Upper lobe of left lung (tissue), 6 donors: ENCODE measurements at places on chromosomes 3 and 15.

DNA sequence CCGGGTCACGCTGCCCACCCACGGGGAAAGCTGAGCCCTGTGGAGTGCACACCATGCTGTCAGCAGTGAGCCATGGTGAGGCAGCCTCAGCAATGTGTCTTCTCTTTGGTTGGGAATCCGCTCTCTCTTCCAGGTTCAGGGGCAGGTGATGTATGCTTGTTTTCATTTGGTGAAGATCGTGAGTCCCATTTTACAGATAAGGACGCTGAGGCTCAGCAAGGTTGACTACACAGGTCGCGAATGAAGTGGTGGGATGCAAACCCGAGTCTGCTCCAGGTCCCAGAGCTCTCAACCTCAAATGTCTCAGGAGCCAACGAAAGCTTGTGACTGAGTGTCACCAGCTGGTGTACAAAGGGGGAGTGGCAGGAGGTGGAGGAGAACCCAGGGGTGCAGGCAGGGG, 74.3 kb downstream of the RPN1 start:
- DNase-seq: no peak

GRCh38 chr15:92901072-92901761, 1.1 kb downstream of the CHD2 start:
- no peak for DNase-seq

DNA sequence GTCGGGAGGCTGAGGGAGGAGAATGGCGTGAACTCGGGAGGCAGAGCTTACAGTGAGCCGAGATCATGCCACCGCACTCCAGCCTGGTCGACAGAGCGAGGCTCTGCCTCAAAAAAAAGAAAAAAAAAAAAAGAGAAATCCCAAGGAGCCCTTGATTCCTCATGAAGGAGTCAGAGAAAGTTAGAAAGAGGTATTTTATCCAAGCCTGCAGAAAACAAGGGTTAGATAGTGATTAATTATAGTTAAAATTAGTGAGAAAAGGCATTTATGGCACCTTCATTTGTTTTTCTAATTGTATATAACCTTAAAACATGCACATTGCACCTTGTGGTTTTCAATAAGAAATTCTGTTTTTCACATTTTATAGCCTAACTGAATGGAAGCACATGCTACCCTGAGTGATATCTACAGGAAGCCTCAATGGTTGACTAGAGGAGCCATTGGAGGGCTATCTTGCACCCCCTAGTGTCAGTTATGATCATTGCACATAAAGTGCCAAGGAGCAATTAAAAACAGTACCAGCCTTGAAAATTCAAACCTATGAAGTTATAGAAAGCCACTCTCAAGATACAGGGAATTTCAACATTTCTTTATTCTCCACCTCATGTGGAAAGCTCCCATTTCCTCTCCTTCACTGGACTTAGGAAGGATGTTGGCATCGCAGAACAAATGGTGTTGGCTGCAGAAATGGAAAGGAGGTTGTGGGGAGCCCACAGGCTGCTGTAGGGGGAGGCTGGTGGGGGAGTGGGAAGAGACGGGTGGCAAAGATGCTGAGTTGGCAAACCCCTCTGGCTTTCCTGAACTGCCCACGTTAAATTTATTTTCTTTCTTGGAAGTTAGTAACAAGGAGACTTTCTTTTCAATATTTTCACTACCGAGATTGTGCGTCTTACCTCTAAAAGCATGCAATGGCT, 48.5 kb downstream of the ITGA11 start:
- DNase-seq: no peak

DNA sequence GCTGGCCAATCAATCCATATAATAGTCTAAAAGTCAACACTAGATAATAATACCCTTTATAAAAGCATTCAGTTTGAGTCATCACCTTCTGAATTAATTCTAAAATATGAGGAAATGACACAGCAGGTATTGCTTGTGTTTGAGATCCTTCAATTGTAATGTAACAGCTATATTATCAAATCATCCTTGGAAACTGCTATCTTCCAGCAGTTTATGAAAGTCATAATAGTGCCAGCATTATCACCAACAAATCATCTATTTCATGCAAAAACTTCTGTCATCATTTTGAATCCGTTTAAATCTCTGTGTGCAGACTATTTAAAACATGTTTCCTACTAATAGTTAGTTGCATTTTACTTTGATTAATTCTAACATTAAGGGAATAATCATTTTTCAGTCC, 468.7 kb downstream of the CADM2 start:
- no peak for DNase-seq

DNA sequence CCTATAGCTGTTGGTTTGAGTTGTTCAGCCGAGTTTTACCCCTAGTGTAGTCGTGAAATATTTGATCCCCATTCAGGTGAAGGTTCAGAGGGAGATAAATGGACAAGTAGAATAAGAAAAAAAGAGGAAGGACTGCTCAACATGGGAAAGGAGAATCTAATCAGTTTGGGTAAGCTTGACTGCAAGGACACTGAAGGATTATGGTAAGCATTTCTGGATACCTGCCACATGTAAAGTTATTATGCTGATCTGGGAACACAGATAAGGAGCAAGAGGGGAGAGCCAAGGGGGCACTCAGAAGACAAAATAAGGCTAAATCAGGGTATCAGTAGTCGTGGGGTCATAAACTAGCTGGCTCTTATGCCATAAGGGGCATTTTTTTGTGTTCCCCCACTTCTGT, 49.9 kb downstream of the TFG start:
- DNase-seq: no peak

DNA sequence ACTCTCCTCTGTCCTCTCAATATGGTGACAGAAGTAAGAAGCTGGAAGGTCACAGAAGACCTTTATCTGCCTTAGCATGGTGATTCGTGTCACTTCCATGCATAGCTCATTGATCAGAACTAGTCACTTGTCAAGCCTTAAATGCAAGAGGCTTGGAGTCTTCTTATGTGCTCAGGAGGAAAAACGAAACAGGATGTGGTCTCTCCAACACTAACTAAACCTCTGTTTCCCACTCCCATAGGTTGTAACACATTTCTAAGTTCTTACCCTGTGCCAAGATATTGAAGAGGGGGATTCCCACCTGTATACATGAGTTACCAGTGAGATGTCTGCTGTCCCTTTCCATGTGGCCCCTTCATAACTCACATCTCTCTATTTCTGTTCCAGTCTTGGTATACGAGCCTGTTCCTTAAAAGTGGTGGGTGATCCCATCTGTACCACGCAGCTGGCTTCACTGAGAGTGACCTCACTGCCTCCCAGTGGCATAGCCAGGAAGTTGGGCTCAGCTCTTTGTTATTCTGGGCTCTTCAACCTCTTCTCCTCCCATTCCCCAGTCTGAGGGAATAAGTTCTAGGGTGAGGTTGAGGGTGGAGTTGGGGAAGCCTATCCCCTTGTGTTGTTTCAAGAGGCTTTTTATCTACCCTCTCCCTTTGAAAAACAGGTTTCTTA, 203.2 kb upstream of the PPP2R3A start:
- no peak for DNase-seq

GRCh38 chr15:64582202-64582601, 121.8 kb downstream of the ZNF609 start:
- DNase-seq: no peak

- no peak for DNase-seq
Observed at GRCh38 chr15:78946493-78946892, 1.6 kb upstream of the CTSH start.
